Activated naive CD4-positive, alpha-beta T cell treated with anti-CD3 and anti-CD28 coated beads, Interleukin-2, amount 50 U/mL, for 72 hours (primary cell): ENCODE measurements at places on chromosomes 13 and 19.

DNA sequence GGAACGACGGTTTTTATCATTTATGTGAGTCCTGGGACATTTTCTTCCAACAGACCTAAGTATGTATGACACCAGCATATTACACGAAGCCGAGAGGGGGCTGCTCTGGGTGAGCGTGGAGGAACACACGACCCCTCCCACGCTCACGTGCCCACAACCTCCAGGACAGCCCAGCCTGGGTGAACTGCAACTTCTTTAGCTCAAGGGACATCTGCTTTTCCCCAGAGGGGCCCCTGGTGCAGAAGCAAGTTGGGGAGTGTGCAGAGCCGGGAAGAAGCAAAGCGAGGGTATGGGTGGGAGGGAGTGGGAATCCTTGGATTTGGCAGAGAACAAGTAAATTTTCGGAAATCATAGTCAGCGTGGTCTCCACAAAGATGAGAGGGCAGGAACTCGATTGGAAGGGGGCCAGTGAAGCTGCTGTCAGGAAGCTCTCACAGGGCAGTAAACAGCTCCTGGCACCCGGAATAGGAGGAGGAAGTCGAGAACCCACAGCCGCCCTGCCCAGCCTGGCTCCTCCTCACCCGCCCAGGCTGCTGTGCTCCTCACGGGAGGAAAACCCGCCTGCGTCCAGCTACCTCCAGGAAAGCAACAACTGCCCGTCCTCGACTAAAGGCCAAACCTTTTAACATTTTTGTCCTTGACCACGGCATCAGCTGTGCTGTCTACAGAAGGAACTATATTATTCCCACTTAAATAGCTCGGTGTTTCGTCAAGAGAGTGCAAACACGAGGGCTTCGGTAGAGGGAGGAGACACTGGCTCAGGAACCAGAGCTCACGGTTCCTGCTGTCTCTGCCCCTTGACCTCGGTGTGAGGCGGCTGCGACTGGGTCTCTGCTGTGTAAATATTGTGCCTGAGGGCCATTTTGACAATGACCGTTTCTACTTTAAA lies 17.2 kb upstream of the CFAP97D2 start:
- peak; percentile 31 for DNase-seq

GRCh38 chr13:76837801-76838200 lies 48.4 kb downstream of the KCTD12 start:
- DNase-seq, result no peak

DNA sequence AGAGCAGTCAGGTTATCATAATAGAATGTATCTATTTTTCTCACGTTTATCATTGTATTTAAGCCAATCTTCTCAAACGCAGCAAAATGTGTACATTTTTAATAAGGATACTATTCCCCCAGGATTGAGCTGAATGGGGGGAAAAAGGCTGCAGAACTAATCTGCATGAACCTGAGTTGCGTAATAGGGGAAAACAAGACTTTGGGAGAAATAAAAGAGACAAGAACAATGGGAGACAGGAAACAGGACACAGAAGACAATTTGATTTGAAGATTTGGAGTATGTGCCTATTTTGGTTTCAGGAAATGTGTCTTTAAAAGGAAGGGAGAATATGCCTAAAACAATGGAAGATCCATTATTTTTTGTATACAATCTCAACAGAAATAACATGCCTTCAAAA lies 844.5 kb downstream of the DIAPH3 start:
- DNase-seq, result no peak

GRCh38 chr19:1765904-1766799 lies 12.8 kb downstream of the ONECUT3 start:
- DNase-seq, result no peak

GRCh38 chr13:91323349-91323748 lies 24.1 kb upstream of the MIR17HG start:
- no peak for DNase-seq

GRCh38 chr19:8180018-8180417 lies 29.2 kb upstream of the CERS4 start:
- no peak for DNase-seq

GRCh38 chr13:112624040-112624439 lies 36.1 kb upstream of the TUBGCP3 start:
- DNase-seq, result no peak

- DNase-seq, result peak; percentile 72
Measured at GRCh38 chr19:8654591-8655339, 24.3 kb downstream of the NFILZ start.

DNA sequence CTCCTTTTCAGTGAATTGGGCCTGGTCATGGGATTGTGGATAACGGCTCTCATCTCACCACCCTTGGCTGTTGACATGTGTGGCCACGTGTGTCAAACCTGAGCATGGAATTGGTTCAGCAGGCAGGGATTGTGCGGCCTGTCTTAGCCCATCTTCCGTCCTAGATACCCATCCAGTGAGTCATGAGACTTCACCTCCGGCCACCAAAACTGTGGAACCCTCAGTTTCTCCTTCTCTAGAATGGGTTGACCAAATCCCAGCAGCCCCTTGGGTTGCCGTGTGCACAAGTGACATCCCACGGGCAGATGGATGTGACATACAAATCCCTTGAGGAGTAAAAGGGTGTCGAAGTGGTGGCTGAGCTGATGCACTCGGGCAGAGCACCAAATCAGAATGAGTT lies 6.7 kb downstream of the GGN start:
- DNase-seq, result no peak

- DNase-seq, result no peak
Measured at GRCh38 chr13:106534639-106535551, 567 bp downstream of the EFNB2 start.

GRCh38 chr13:90385781-90386489 lies 961.6 kb upstream of the MIR17HG start:
- DNase-seq, result no peak
